ENCODE measurements at places on chromosomes 5 and 9.

DNA sequence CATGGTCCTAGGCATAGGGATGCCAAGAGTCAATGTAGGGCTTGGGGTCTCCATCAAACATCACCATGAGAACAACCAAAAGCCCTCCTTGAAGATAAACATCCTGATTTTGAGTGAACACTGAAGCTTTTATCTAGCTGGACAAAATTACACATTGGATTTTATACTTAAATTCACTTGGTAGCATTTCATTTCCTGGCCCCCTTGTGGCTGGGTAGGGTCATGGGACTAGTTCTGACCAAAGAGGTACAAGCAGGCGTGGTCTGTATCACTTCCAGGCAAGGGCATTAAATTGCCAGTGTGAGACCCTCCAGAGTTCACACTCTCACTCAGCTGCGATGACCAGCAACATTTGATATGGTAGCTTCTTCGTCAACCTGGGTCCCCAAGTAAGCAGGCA, 320.3 kb downstream of the ACTL7B start:
- no peak for DNase-seq

- peak; percentile 0 for DNase-seq
Observed at GRCh38 chr9:9124616-9125015, 1325.0 kb upstream of the DMAC1 start.

DNA sequence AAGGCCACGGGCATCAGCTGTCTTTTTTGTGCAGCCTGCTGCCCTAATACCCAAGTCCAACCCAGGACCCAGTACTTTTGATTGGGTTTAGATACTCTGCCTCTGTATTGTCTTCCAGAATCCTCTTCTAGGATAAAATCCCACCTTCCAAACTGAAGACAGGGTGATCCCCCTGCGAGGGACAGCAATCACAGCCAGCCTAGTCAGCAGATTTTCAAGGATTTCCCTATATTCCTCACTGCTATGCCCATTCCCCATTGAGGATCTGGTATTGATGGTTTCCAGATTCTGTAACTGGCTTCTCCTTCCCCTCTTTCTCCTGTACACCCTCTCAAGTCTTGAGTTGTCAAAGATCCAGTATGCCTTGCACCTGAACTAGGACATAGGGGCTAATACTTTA, 389.4 kb downstream of the TRIM36 start:
- DNase-seq = no peak

- DNase-seq = no peak
Observed at GRCh38 chr5:123450640-123451039, 27.4 kb upstream of the CEP120 start.

GRCh38 chr5:55568654-55569512, 34.1 kb upstream of the PLPP1 start:
- DNase-seq = peak; percentile 85

GRCh38 chr5:127431977-127432585, 85.4 kb upstream of the PRRC1 start:
- no peak for DNase-seq

GRCh38 chr5:44388321-44389089, 715 bp downstream of the FGF10 start:
- DNase-seq = peak; percentile 9

DNA sequence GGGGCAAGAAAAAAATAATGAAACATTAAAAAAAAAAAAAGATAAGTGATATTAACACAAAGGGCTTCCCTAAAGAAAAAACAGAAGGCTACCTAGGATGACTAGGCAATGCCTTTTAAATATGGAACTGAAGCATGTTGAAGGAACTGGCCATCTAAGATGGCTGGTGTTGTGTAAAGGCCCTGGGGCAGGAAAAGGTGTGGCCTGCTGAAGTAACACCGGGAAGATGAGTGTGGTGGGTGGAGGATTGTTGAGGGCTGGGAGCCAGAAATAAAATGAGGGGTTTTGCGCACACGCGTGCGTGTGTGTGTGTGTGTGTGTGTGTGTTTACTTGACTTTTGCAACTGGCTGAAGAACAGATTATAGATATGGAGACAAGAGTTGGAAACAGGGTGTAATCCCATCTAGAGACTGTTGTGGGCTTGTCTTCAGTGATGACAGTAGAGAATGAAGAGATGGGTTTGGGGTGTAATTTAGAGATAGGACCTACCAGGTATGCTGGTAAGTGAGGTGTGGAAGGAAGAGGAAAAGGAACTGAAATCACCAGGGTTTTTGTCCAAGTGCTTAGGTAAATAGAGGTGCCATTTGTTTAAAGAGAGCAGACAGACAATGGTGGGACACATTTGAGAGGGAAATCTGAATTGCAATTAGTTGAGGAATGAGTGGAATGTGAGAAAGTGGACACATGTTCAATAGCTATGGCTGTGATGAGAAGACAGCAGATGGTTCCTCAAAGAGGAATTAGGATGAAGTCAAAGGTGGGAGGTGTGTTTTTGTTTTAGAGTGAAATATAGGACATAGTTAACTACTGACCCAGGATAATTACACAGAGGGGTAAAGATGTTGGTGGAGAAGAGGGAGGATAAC, 33.9 kb downstream of the RAD23B start:
- peak; percentile 31 for DNase-seq

DNA sequence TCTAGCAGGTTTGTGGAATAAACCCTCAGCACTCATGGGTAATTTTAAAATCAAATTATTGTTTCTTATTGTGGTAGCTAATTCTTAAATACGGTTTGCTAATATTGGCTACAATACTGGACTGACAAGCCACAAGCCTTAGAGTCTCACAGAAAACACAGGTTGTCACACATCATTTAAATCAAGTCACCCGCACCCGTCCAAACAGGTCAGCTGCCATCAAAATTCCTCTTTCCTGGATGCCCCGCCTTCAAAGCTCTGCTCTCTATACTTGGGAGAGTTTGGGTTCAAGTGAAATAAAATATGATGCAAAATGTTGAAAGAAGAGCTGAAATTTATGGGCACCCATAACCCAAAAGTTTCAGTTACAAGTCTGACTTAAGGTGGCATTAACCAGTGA, 12.3 kb upstream of the SUSD1 start:
- DNase-seq = no peak

DNA sequence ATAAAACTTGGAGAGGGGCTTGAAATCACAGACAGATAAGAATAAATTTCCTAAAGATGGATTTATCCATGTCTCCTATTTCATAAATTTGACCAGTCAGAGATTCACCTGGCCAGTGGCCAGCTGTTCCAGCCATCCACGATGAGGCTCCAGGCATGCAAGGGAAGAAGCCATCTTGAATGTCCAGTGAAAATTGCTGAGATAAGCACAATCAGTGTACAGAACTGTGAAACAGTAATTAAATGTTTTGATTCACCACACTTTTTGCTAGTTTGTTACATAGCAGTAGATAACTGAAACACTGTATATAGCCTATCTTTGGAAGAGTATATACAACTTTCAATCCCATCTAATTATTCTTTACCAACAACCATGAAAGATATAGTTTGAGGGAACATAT, 163.5 kb downstream of the HINT1 start:
- DNase-seq = no peak

GRCh38 chr5:146425023-146425422, 22.1 kb upstream of the TCERG1 start:
- no peak for DNase-seq

- no peak for DNase-seq
Observed at GRCh38 chr9:98401140-98402018, 145.9 kb upstream of the TBC1D2 start.

- DNase-seq = no peak
Observed at GRCh38 chr5:124642151-124642550, 104.3 kb downstream of the ZNF608 start.

DNA sequence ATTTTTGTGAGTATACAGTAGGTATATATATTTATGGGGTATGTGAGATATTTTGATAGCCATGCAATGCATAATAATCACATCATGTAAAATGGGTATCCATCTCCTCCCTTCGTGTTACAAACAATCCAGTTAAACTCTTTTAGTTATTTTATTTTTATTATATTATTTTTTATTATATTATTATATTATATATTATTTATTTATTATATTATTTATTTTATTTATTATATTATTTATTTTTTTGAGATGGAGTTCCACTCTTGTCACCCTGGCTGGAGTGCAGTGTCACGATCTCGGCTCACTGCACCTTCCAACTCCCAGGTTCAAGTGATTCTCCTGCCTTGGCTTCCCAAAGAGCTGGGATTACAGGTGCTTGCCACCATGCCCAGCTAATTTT, 138.6 kb downstream of the WDR70 start:
- DNase-seq = no peak

DNA sequence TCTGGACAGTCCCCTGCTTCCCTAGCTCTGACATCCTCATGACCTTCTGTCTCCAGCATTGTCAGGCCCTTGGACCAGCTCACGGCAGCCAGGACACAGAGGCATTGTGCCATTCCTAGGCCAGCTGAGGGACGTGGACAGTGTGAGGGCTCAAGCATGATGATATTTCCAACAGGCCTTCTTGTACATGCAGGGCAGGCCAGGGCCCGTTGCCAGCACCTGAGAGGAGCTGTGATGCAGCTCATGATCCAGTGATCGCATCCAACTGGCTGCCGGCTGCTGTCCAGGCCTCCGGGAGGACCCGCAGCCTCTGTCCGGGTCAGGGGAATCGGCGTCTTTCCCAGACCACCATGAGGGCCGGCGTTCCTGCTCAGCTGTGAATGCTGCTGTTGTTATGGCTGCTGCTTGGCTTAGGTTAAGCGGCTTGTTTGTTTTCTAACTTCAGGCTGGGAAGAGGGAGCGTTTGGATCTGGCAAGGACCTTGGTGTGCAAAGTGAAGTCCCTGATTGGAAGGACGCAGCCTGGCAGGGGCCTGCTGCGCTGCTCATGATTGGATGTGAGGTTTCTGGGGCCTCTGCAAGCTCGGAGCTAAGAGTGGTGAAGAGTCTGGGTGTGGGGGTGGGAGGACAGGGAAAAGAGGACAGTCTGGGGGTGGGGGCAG, 53.8 kb downstream of the PDZD2 start:
- DNase-seq = no peak

GRCh38 chr5:126961702-126962101, 68.7 kb downstream of the MARCHF3 start:
- DNase-seq = no peak

- peak; percentile 57 for DNase-seq
Observed at GRCh38 chr9:108521063-108521590, 334.7 kb downstream of the ACTL7B start.

DNA sequence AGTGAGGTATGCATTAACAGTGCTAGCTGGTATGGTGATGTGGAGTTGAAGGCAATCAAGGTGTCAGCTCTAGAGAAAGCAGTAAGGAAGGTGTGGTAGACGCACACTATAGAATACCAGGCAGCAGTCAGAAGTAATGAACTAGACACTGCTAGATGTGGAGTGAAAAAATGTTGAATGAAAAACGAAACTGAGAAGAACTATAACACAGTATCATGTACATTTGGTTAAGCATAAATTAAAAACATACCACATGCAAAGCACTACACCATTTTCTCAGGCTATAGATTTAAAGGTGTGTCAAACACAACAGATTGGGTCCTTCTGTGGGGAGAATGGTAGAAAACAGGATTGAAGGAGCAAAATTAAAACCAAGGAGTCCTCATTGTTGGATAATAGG, 15.4 kb downstream of the ZNF622 start:
- DNase-seq = no peak

DNA sequence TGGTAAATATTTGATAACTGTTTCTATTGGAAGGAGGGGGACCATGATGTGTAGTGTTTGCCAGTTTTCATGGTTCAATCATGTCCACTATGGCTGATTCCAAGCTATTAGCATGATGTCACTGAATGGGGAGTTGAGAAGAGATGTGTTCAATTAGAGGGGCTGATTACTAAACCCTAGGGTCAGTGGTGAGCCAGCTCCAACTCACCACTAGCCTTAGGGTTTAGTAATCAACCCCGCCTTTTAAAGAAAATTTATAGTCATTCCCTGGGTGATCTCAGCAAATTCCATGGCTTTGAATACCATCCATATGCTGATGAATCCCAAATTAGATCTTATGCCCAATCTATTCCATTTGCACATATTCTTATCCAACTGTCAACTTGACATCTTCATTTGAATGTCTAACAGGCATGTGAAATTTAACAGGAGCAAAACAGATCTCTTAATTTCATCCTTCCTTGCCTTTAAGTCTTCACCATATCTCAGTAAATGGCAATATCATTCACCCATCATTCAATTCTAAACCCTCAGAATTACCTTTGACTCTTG, 98.8 kb downstream of the GCNT1 start:
- DNase-seq = peak; percentile 81

GRCh38 chr9:6956879-6957278, 199.1 kb downstream of the KDM4C start:
- no peak for DNase-seq

DNA sequence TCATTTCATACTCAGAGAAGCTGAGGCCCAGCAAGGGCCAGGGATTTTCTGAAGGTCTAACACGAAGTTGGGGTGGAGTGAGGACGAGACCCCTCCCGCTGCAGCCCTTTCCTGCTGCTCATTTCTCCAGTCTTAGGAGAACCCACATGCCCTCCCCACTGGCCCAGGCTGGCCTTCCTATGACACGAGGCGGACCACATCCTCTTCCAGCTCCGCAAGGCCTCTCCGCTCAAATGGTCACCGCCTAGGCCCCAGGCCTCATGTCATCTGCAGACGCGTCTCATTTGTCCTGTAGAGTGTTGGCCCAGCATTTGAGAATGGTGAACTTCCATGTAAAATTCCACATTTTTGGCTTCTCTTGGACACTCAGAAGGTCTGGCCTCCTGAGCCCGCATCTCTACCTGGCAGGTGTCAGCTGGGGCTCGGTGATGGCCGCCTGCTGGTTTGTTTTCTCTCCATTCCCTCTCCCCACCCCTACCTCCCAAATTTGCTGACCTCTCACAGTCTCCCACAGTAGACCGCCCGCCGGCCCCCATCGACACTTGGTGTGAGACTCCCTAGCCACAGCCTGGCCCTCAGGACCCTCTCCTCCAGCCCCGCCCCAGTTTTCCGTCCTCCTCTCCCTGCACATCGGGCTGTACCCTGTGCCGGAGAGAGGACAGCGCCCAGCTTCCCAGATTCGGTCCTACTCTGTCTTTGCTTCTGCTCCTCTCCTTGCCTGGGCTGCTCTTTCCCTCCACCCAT, 51.7 kb downstream of the ERGIC1 start:
- no peak for DNase-seq

- no peak for DNase-seq
Observed at GRCh38 chr5:68593211-68593671, 377.7 kb downstream of the PIK3R1 start.

DNA sequence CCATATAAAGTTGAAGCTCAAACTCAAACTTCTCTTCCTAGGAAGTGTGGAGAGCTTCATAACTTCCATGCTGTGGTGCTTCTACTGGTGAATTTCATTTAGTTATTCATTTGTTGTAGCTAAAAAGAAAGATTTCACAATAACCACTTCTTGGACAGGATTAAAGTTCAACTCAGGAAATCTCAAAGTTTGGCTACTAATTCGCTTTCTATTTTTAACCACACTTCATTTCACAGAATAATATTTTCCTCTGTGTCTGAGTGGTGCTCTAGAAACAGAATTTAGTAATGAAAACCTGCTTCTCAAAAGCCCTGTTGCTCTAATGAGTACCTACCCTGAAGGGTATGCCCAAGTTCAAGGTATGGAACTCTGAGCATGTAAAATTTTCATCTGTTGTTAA, 73.9 kb downstream of the ACTBL2 start:
- peak; percentile 69 for DNase-seq

GRCh38 chr5:67160272-67160671, 36.3 kb downstream of the CD180 start:
- DNase-seq = no peak

GRCh38 chr5:145025775-145026174, 809.4 kb downstream of the PRELID2 start:
- DNase-seq = no peak

- DNase-seq = peak; percentile 82
Observed at GRCh38 chr5:168978015-168978414, 322.9 kb downstream of the SLIT3 start.

- peak; percentile 70 for DNase-seq
Observed at GRCh38 chr5:163509291-163509951, 4.0 kb downstream of the MAT2B start.

- DNase-seq = no peak
Observed at GRCh38 chr5:151056379-151057325, 24.2 kb downstream of the TNIP1 start.

Data from AG10803 (cell line).